ENCODE measurements at places on chromosomes 2 and 18. TPM values are rescaled to one million over a fixed set of nuclear protein-coding genes. Genes with fewer than 3 reads are reported as not detected.

GCKR gene
- 0.13 TPM for total RNA-seq

TDRD15 gene
- total RNA-seq: not detected

RNF152 gene
- total RNA-seq: 83.6 TPM

PLB1 gene
- total RNA-seq: 0.26 TPM

TRIM43 gene
- total RNA-seq: not detected

ANKRD62 gene
- total RNA-seq: not detected

SCN9A gene
- 0.51 TPM for total RNA-seq

SLC5A7 gene
- total RNA-seq: not detected

CCDC138 gene
- 3.9 TPM for total RNA-seq
